ENCODE measurements at places on chromosomes 16 and 17.

DNA sequence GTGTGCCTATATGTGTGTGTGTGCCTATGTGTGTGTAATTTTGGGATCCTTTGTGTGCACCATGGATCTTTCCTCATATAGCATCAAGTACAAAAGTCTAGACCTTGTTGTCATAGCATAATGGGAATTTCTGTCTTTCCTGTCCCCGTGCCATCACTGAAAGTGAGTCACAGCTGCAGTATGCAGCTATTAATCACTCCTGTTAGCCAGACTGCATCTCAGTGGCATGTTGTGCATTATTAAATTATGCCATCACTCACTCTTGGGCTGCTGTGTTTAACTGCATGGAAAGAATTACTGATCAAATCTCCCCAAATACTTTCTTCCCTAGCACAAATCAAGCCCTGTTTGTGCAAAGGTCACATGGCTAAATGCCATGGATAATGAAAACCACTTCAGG lies 92.4 kb downstream of the CBLN1 start:
- H3K27ac ChIP-seq = no peak overlapping the region
- DNase-seq = no peak
- H3K36me3 ChIP-seq = no peaks in the 10 kb centered on the region
- no peak overlapping the region for H3K4me3 ChIP-seq
- H3K4me1 ChIP-seq = no peaks in the 10 kb centered on the region

DNA sequence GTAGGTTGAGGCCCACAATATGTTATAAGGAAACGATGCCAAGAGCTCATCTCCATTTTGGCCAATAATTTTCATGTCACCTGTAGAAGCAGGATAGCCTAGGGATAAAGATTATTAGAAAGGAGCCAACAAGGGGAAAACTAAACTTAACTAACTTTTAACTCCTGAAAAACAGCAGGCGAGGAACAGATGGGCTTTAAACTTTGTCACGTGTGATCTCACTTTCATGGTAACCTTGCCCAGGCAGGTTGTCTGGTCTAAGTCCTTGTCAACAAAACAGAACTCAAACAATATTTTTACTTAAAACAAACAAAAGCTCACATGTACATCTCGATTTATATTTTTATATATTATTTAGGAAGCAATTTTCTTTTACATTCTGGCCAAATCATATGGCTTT lies 1672.0 kb downstream of the TP53TG3F start:
- H3K27me3 ChIP-seq = no peaks in the 10 kb centered on the region
- peaks cover 12% of the 10 kb centered on the region for H3K36me3 ChIP-seq
- no peak overlapping the region for H3K27ac ChIP-seq

DNA sequence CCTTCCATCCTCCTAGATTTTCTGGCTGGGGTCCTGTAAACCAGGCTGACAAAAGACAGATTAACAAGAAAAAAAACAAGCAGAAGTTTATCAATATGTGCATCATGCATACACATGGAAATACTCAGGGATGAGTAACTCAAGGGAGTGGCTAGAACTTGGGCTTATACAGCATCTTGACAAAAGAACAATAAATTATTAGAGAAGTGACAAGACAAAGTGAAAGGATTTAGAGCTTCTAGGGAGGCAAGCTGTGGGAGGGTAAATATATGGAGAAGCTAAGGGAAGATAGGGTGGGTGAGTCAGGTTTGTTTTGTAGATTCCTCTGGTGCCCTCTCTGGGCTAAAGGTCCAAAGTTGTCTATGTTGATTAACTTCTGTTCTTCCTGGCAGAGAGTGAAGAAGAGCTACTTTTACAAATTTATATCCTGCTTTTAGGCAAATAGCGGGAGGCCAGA lies 48.0 kb upstream of the NDRG4 start:
- H3K27me3 ChIP-seq = no peaks in the 10 kb centered on the region
- H3K36me3 ChIP-seq = no peaks in the 10 kb centered on the region
- H3K4me3 ChIP-seq = no peak overlapping the region
- no peak overlapping the region for H3K27ac ChIP-seq

DNA sequence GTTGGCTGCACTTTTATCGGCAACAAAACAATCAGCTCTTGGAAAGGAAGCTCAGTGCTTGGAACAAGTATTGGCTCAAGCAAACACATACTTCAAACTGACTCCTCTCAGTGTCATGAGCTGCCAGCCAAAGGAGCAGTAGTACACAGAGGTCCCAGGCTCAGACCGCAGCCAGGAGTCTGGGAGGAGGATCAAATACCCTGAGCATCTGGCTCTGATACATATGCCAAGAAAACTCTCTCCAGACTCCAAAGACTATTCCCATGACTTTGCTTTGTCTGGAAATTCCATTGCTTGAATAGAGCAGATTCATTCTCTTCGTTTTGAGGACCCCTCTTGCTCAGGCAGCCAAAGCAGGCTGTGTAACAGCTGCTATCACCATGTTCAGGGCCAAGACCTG lies 501.6 kb upstream of the PSMD7 start:
- H3K36me3 ChIP-seq = no peaks in the 10 kb centered on the region
- no peak overlapping the region for H3K4me3 ChIP-seq
- H3K27me3 ChIP-seq = no peaks in the 10 kb centered on the region
- no peak for DNase-seq

GRCh38 chr17:80519091-80519781 lies 25.4 kb upstream of the RPTOR start:
- no peak for DNase-seq
- H3K4me3 ChIP-seq = no peak overlapping the region
- H3K27me3 ChIP-seq = no peaks in the 10 kb centered on the region
- no peaks in the 10 kb centered on the region for H3K36me3 ChIP-seq
- H3K27ac ChIP-seq = no peak overlapping the region
- H3K4me1 ChIP-seq = no peaks in the 10 kb centered on the region

Measured in GM23338 (cell line).